ENCODE measurements at places on chromosomes 7 and 10.

DNA sequence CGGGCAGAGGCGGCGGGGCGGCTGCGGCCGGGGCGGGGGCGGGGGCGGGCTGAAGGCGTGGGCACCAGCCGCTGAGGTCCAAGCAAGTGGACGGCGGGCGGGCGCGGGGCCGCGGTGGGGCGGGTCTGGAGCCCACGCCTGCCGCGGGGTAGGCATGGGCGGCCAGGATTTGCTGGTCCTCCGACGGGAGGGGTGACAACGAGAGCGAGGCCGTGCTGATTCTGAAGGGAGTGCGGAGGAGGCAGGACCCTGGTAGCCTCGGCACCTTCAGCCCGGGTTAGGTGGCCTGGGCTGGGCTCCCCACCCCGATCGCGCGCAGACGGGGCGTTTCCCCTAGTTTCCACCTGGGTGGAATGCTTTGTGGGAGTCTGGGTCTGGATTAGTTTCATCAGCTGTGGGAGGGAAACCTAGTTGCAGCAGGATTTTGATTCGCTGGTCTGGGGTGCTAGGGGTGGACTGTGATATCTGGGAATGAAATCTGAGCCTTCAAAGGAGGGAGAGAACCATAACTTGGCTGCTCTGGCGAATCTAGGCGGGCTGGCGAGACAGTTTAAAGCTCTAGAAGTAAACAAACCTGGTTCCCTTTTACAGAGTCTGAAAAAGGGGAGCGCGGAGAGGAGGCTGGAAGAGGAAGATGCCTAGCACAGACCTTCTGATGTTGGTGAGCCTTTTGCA, 609 bp downstream of the SGPL1 start:
- DNase-seq, result peak; percentile 93

DNA sequence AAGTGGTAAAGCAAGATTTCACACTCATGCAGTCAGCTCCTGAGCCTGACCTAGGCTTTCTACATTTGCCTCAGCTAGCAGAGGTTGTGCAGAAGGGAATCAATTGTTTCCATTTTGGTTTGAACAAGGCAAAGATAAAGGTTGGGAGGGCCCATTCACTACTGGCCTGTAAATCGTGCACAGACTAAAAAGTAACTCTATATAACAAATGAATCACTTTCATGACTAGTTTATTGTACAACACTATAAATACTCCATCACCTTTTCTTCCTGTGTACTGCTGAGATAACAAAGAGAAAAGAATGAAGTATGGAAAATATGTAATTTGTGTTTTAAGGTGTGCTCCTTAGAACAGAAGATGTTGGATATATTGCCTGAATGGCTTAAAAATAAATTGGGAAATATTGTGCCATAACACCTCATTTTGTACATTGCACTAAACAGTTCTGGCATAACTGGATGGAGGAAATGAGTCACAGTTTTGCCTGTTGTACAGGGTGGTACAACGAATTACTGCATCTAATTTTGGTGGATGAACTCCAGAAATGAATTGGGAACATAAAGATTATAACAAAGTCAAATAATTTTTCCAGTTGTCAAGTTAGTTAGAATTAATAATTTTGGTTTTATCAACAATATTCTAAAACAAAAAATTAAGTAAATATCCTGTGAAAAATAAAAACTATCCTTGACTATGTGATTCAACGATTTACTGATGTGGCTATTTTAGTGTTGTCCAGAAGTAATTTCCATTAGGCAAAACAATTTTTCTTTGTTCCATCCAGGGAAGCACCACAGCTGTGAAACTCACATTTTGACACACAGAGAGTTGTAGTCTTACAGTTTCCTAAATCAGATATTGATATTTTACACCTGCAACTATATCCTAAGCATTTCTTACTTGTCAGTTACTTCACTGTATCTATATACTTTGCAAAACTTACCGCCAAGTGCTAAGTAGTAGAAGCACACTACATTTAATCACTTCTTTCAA, 18.0 kb downstream of the SEMA3C start:
- peak; percentile 51 for DNase-seq

GRCh38 chr10:47452495-47453140, 31.3 kb downstream of the ANXA8 start:
- DNase-seq, result no peak

- DNase-seq, result no peak
These were observed 54.4 kb downstream of the ZNF503 start for GRCh38 chr10:75347186-75347585.

- no peak for DNase-seq
These were observed 153.6 kb downstream of the C1GALT1 start for GRCh38 chr7:7335909-7336308.

- DNase-seq, result no peak
These were observed 50.0 kb downstream of the ESYT2 start for GRCh38 chr7:158779061-158780000.

DNA sequence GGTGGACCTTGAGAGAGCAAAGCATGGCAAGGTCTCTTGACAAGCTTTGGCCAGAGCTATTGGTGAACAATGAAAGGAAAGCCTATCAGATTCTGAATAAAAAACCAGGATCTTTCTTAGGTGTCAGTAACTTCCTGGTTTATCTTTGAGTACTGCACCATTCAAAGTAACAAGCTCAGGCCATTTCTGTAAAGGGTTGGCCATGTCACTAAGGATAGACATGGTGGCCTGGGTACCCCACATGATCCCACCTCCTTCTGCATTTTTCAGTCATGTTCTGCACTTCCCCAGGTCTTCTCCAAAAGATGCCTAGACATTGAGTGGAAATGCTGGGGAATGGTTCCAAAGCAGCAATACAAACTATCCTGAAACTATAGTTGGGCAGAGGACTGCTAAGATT, 242.0 kb downstream of the ARHGAP12 start:
- no peak for DNase-seq

- peak; percentile 5 for DNase-seq
These were observed 86.5 kb downstream of the OTUD1 start for GRCh38 chr10:23525406-23525805.

DNA sequence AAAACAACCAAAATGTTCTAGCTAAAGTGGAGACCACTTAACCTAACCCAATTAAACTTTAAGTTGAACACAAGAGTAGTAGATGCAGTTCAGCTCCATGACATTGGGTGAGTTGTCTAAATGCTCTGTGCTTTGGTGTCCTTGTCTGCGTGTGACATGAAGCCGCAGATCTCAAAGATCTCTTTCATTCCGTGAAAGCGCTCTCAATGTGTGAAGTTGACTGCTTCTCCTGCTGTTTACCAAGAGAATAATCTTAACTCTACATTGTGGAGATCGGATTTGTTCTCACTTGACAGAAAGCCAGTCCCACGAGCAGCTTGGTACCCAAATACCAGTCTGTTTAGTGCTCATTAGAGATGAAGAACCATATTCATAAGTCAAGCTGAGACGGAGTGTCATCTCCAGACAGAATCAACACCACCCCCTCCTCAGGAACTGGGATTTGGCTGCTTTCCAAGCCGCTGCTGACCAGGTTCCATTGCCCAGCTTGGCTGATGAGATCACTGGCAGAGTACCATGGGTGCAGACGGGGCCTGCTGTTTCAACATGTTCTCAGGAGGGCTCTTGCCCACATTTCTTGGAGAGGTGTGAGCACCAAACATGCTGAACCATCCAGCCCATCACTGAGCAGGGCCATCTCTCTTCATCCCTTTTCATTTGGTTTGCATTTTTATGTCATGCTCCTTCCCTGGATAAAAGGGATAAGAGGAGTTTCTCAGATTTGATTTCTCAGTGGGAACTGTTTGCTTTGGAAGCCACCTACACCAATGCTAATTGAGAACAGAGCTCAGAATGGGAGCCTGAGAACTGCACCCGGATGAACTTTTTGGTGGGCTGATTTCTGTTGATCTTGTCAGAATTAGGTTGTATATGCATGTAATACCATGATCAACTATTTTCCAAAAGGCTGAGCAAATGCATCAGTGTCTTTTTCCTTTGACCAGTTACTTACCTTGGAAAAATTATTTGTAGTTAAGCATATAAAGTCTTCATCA, 95.8 kb upstream of the AGBL3 start:
- DNase-seq, result peak; percentile 64

- peak; percentile 51 for DNase-seq
These were observed 1247.8 kb downstream of the GATA3 start for GRCh38 chr10:9302140-9302746.

DNA sequence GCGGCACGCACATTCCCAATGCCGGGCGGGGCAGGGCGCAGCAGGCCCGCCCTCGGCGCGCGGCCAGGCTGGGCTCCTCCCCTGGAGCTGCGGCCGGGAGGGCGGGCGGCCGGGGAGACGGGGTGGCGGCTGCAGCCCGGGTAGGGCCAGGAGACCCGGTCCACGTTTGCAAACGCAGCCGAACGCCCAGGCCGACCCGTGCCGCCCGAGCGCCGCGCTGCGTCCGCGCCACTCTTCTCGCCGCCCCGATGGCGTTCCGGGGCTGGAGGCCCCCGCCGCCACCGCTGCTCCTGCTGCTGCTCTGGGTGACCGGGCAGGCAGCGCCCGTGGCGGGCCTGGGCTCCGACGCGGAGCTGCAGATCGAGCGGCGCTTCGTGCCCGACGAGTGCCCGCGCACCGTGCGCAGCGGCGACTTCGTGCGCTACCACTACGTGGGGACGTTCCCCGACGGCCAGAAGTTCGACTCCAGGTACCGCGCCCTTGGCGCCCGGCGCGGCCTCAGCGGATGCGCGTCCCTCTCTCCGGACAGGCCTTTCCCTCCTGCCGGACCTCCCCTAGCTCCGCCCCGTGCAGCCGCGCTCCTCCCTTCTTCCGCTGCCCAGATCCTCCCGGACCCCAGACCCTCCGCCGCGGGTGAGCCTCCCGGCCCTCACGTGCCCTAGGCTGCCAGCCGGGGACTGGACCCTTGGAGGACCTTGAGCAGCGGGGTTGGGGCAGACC, at the start of gene FKBP9:
FKBP9 (plus strand) TSS at position 115 of the 720 bp plus-strand sequence; CDS start at position 249, 134 bp downstream.
- DNase-seq, result peak; percentile 94

- DNase-seq, result no peak
These were observed 225.2 kb downstream of the MAD1L1 start for GRCh38 chr7:2007551-2007950.

All from fibroblast of skin of abdomen (primary cell).